ENCODE measurements at places on chromosomes 16 and 17.

- DNase-seq = no peak
Measured at GRCh38 chr17:40369923-40370322, 5.4 kb upstream of the GJD3 start.

GRCh38 chr17:60102632-60103096, 23.9 kb upstream of the HEATR6 start:
- no peak for DNase-seq

GRCh38 chr17:54172096-54172984, 349.6 kb downstream of the KIF2B start:
- peak; percentile 0 for DNase-seq

DNA sequence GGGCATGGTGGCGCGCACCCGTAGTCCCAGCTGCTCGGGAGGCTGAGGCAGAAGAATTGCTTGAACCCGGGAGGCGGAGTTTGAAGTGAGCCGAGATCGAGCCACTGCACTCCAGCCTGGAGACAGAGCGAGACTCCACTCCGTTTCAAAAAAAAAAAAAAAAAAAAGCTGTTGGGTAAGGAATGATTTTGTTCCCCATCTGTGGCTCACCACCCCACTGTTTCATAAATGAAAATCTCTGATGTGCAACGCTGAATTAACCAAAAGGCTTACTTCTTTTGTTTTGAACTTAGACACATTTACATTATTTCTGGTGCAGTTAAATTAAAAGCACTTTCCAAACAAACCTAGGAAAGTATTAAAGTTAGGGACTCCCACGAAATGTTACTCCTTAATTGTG, 1.2 kb upstream of the METTL9 start:
- DNase-seq = no peak

GRCh38 chr16:78264642-78265041, 165.2 kb downstream of the WWOX start:
- no peak for DNase-seq

- DNase-seq = no peak
Measured at GRCh38 chr17:67053438-67054000, 9.2 kb downstream of the CACNG1 start.

DNA sequence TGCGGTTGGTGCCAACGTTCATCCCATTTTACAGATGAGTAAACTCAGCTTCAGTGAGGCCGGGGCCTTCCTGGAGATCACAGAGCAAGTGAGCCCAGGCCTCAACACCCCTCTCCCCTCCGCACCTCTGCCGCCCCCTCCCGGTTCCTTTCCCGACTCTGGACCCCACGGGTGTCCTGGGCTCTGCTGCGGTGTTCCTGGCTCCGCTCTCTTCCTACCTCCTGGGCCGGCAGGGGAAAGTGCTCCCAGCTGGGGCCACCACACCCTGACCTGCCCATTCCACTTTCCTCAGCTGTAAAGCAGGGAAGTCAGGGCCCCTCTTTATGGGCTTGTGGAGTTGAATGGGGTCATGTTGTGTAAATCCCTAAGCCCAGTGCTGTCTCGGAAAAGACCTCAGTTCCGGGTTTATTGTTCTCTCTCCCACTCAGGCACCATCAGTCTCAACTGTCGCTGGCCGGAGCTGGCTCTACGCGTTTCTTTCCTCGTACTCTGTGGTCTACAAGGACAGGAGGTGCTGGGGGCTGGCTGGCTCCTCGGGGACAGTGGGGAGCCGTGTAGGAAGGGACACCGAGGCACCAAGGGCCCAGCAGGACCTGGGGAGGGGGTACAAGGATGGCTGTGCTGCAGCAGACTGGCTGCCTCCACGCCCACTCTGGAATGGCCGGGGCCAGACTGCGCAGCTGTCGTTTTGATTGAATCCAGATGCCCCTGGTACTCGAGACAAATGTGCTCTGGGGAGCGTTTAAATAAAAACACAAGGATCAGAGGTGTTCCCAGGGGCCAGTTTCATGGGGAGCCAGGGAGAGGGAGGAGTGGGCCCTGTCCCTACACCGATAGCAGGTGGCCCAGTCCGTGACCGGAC, 21.7 kb upstream of the ACSF3 start:
- DNase-seq = no peak

DNA sequence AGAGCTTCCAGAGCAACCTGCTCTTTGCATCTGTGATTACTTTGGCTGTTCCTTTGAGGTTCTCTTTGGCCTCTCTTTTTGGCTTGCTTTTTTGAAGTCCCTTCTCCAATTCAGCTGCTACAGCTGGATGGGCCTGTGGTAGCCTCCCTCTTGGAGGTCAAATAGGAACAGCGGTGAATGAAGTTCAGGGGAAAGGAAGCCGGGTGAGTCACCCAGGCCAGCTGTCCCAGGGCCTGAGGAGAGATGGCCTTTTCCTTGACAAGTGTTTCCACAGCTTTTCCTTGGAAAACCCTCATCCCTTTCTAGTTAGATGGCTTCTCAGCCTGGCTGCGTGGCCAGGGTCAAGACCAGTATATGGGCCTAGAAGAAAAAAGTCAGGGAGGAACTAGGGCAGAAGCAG, 103.1 kb downstream of the STX8 start:
- no peak for DNase-seq

- no peak for DNase-seq
Measured at GRCh38 chr17:6427279-6427781, 7.6 kb downstream of the AIPL1 start.

- DNase-seq = no peak
Measured at GRCh38 chr17:56751145-56751738, 82.5 kb downstream of the C17orf67 start.

DNA sequence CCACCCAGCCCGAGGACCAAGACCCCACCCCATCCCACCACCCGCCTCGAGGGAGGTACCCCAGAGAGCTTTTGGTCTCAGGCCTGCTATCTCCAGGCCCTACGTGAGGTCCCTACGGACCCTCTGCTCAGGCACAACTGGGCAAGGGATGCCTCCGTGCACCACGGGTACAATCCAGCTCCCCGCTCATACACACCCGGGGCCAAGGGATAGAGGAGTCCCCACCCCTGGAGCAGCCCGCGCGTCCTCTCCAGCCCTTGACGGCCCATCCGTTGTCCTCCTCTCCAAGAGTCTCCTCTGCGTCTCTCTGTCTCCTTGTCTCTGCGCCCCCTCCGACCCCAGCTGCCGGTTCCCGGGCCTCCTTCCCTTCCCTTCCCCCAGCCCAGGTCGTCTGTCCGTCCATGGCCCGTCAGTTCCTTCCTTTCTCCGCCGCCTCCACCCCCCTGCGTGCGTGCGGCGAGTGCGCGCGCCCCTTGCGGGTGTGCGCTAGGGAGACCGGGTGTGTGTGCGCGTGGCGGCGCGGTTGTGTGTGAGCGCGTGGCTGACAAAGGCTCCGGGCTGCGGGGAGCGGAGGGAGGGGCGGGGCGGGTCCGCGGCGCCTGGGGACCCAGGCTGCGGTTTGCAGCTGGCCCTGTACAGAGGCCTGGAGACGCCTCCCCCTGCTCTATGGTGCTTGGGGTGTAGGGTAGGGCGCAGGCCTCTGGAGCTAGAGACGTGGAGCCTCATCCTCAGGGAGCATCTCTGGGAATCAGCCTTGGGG, 930 bp downstream of the SPNS2 start:
- peak; percentile 17 for DNase-seq

- DNase-seq = peak; percentile 16
Measured at GRCh38 chr17:50381920-50382319, 8.9 kb downstream of the EME1 start.

GRCh38 chr17:69232650-69233049, 4.0 kb upstream of the ABCA10 start:
- no peak for DNase-seq

DNA sequence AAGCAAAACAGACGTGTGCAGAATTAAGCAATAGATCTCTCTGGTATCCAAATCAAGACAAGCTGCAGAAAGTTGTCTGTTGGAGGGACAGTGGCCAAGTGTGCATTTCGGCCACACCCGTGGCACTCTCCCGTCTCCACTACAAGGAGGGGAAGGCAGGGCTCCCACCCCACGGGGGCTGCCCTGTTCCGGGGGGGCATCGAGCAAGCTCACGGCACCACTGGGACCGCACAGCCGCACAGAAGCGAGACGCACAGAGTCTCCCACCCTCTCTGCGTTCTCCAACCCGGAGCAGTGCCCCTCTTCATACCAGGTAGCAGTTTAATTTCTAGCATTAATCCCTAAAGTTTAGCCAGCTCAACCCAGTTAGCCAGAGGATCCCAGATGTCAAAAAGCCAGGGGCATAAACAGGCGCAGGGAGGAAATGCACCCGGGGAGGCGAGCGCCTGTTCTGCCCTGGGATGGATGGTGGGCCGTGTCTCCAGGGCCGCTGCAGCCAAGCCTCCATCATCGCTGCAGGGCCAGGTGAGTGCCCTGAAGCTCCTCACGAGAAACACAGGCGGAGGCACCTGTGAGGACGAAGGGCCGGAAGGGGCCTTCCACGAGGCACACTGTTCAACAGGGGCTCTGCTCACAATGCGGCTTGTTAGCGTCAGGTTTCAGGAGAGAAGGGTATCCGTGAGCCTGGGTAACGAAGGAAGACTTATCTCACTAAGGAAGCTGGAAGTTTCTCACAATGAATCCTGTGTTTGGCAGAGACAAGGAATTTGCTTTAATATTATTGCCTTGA, 42.1 kb upstream of the METRNL start:
- no peak for DNase-seq

DNA sequence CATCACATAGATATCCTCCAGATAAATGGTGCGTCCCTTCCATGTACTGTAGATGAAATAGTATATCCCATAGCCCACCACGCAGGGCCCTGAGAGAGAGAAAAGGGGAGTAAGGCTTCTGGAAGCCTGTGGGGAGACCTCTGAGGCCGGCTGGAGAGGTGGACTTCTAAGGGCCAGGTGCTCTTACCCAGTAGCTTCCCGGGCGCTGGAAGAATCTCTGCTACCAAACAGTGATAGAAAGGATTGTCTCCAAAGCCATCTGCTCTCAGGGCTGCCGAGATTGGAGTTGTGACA, 718 bp downstream of the SAT2 start:
- no peak for DNase-seq

GRCh38 chr16:66275775-66276428, 90.6 kb upstream of the CDH5 start:
- DNase-seq = peak; percentile 42

DNA sequence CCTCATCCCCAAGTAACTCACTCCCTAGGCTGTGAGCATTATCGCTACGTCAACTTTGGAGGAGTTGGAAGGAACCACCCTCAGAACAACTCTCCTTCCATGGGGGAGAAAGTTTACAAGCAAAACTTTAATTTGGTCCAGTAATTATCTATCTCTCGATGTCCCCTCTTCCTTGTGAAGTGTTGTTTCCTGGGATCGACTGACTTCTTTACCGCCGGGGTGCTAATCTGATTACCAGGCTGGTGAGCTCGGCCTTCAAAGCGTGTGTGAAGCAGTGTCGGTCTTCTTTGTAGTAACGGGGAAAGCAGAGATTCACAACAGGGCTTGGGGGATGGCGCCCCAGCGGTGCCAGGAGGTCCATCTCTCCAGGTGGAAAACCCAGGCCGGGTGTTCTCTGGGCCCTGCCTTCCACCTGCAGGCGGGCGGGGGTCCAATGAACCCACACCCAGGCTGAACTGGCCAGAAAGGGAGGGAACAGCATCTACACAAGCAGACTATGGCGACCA, 14.5 kb upstream of the FOXF1 start:
- DNase-seq = no peak

GRCh38 chr17:61065263-61065773, 334.3 kb upstream of the TBX2 start:
- no peak for DNase-seq

GRCh38 chr17:50221864-50222545, 20.6 kb upstream of the COL1A1 start:
- no peak for DNase-seq

- DNase-seq = no peak
Measured at GRCh38 chr17:58338454-58338840, 9.9 kb upstream of the TSPOAP1 start.

DNA sequence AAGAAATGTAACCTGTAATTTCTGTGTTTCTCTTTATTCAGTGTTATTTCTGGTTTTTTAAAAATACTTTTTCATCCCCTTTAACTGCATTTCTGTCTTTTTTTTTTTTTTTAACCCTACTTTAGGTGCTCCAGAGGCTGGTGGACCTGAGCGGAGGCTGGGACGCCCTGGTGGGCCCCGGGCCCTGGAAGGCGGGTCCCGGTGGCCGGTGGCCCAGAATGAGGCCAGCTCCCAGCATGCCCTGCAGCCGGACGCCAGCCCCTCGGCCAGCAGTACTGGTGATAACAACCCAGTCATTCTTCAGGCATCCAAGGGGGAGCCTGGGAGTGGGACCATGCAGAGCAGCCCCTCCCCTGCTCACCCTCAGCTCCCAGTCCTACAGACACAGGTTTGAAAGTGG, 1.5 kb downstream of the SRCAP start:
- DNase-seq = no peak

- DNase-seq = no peak
Measured at GRCh38 chr16:17743578-17743977, 272.8 kb upstream of the XYLT1 start.

DNA sequence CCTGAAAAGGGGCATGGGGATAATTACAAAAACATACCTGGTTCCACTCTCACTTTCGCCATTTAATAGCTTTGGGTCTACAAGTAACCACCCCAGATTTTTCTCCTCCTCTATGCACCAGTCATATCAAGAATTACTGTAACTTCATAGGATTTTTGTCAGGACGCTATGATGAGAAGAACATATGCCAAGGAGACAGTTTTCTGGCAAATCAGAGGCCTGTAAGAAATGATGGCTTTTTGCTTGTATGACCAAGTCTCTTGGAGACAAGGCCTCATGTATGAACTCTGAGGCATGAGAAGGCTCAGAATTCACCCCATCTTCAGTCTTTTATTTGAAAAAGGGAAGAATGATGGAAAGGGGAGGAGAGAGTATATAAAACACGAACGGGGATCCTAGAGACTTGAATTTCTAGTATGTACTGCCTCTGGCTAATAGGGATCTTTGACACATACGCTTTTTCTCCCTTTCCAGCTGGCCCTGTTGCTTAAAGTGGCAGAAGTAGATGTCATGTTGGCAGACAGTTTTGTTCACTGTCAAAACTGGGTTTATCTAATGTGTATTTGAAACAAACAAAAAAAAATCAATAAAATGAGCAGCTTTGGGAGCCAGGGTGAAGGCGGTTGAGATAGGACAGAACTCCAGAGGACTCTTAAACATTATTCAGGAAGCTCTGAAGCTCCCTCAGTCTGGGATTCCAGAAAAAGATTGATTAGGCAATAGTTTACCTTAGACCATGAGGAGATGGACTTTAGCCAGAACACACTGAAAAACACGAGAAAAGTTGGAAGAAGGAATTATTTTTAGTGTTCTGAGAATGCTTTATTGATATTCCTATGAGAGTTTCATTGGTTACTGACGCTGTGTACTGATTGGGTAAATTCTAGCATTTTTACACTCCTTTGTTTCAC, 656.6 kb downstream of the WWOX start:
- no peak for DNase-seq

DNA sequence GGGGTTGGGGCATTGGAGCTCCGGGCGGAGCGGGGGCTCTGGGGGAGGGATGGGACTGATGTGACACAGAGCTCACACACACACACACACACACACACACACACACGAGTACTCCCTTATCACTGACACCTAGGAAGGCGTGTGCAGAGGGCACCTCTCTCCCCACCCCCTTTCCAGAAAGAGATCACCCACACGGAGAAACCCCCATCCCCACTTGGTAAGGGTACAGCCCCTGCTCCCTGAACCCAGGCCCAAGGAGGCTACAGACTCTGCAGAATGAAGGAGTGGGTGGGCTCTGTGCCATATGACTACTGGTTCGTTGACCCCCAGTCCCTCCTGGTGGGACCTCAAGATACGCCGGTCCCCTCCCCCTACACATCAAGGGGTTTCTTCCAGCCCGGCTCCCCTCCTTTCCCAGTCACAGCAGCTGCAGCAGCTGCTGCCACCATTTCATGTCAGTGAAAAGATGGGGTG, 8.7 kb upstream of the ARHGAP23 start:
- no peak for DNase-seq

All from erythroblast (primary cell).